ENCODE measurements at places on chromosomes 7 and 10. TPM values are rescaled to one million over a fixed set of nuclear protein-coding genes. Genes with fewer than 3 reads are reported as not detected.

The KCNIP2 gene
- total RNA-seq, result 2.0 TPM

- no peak for DNase-seq
Observed at GRCh38 chr7:28484606-28484935, 72.3 kb downstream of the CREB5 start.

DNA sequence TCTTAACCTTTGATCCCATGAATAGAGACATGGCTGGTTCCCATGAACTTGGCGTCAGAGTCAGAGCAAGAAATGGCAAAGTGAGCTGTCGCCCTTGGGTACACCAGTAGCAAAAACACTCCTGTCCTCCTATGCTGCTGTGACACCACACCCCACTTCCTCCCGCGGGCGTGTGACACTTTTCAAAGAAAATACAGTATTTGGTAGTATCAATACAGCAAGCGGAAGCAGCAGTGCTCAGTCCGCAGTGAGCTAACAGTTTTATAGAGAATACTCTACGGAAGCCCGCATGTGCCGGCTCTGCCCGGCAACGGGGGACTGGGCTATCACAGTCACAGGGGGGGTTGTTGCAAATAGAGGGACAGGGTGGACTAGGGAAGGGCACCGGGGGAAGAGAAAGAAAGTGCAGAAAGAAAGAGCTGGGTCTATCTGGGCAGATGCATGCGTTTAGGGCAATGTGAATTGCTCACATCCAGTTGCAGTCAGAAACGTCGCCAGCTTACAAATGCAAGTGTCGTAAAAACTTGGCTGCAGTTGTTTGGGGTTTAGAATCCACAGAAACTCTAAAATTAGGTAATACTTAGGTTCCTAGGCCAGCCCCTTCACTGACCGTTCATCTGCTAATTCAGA, 49.8 kb downstream of the PRKCQ start:
- DNase-seq, result no peak

GRCh38 chr7:112573302-112574039, 92.7 kb downstream of the LSMEM1 start:
- no peak for DNase-seq

DNA sequence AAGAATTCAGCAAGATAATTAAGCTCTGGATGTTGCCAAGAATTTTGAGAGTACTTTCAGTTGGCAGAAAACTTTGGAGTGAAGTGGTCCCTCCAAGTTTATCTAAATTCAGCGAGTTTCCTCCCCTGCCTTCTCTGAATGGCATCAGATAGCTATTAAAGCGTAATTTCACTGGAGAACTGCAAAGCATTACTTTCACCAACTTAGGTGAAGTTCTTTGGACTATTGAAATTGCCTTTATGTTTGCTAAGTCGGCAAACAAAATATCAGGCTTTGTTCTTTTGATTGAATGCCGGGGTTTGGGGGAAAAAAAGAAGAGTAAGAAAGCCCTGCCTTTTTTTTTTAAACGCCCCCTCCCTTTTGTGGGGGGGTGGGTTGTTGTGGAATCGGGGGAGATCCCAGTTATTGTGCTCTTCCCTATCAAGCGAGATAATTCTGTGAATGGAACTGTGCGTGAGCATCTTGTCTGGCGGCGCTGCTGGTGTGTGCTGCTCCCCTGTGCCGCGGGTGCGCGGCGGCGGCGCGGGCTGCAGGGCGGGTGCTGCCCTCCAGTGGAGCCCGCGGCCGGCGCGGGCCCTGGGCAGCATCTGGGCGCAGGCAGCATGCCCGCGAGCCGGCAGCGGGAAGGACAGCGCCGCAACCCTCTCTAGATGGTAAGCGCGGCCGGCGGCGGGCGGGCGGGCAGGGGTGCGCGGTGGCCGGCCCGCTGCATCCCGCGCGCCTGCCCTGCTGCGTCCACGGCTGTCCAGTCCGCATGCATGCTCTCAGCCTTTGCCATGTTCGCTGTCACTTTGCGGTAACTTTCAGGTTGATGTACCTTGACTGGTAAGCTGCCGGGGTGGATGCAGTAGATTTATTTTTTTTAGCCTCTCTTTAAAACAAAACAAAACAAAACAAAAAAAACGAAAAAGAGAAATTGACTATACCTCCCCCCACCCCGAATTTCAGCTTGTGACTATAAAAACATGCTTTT, 176.5 kb downstream of the TCF7L2 start:
- DNase-seq, result peak; percentile 82

DNA sequence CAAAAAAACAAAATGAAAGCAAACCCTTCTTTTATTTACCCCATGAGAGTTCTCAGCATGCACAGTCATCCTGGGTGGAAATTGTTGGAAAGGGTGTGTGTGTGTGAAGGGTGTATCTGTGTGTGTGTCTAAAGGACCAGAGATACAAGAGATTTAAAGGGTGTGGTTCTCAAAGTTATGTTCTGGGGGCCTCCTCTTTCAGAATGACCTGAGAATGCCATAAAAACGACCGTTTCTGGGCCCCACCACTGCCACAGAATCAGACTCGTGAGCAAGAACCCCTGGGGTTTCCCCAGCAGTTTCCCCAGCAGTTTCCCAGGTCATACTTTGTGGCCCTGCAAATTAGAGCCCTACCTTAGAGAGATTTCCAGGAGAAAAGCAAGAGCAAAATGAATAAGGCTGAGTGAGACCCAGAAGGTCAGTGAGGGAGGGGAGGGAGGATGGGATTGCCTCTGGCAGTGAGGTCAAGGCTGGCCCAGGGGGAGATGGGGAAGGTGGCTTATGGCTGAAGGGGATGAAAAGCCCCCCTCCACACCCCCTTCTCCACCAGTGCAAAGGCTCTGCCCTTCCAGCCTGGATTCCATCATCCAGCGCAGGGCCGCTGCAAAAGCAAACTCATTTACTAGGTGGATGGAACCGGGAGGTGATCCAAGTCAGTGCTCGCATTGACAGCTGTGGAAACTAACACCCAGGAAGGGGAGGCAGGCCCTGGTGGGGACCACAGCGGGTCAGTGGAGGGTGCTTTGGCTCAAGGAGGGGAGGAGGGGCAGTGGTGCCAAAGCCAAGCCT, 10.2 kb downstream of the PYROXD2 start:
- peak; percentile 47 for DNase-seq

DNA sequence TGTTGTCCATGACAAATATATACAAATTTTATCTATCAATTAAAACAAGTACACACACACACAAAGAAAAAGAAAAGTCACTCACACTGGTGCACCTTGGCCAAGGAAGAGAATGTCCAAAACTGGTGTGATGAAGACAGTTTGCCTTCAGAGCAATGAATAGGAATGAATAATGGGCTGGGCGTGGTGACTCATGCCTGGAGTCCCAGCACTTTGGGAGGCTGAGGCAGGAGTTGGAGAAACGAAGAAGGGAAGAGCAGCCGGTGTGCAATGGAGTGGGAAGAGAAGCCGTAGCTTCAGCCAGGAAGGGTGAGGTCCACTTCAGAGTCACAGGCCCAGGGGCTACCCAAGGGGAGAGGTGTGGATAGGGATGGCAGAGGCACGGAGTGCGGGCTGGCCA, 253.6 kb downstream of the CCSER2 start:
- DNase-seq, result no peak

DNA sequence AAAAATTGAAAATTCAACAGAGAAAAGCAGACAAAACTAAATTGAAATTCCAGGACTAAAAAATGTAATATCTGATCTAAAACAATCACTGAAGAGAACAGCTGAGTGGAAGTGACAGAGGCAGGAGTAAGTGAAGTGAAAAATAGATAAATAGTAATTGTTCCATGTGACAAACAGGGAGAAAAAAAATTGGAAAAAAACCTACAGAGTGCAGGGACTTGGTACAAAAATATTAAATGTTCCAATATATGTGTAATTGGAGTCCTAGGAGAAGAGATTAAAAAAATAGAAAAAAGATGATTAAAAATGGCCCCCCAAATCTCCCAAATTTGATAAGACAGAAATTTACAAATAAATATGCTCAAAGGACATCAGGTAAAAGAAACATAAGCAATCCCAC, 63.4 kb upstream of the NAMPT start:
- no peak for DNase-seq

All from muscle of leg (tissue), 16 donors.